Germinal center (tissue), 1 donor: ENCODE measurements at places on chromosomes 5 and 9.

- no peak for DNase-seq
Observed at GRCh38 chr5:77292026-77292757, 81.7 kb downstream of the PDE8B start.

GRCh38 chr5:69528035-69528434 lies 32.0 kb upstream of the GTF2H2C start:
- DNase-seq: no peak

GRCh38 chr5:180070756-180071530 lies 616 bp downstream of the RNF130 start:
- DNase-seq: no peak

DNA sequence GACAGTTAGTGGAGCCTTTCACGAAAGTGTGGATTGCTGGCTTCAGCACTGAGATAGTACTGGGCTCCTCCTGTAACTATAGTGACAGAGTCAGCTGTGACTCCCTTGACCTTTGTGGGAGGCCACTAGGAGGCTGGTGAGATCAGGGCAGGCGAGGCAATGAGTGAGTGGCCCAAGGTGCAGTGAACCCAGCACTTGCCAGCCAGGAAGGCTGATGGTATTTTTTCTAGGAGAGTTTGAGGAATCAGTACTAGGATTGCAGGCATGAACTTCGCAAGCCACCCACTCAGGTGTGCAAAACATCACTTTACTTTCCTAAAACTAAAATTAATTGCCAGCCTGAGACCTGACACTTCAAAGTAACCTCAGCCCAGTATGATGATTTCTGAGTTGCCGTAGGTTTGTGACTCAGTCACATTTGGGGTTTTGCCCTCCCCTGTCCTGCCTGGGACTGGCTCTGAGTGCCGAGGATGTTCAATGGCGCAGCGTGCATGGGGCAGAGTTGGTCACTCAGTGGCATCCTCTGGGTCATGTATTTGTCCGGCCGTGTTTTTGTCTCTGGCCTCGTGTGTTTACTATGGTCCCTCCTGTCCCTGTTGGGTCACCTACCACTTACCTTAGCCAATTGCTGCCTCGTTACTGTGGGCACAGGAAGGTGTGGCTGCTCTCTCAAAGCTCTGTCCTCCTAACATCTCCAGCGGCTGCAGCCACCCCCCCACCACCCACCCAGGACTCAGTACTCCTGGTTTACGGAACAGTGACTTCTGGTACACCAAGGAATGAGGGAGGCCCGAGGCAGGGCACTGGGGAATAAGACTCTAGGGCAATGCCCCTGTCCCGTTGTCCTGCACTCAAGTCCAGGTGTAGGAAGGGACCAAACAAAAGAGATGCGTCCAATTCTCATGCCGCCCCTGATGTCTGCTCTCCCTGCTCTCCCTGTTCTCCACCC lies 67.2 kb downstream of the IL31RA start:
- DNase-seq: no peak

DNA sequence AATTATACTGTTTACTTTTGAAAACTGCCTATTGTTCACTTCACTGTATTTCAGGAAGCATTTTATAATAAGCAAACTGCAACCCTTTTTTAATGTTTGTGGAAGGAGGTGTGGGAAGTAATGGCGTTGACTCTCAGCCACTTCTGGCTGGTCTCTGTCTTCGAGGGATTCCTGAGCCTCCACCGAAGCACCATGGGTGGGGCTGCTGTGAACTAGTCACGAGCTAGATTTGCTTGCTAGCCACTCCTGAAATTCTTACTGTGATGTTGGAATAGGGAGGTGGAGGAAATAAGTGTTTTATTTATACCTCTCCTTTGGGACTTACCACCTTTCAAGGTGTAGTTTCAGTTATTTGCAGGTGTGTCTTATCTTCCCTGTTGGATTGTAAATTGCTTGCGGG lies 26.8 kb downstream of the PIP5K1B start:
- no peak for DNase-seq

GRCh38 chr9:13013991-13014883 lies 239.4 kb downstream of the LURAP1L start:
- no peak for DNase-seq

GRCh38 chr5:111697881-111698757 lies 58.9 kb downstream of the NREP start:
- no peak for DNase-seq

- no peak for DNase-seq
Observed at GRCh38 chr5:169290895-169291294, 10.0 kb downstream of the SLIT3 start.

- no peak for DNase-seq
Observed at GRCh38 chr5:54792611-54793404, 192.6 kb downstream of the ESM1 start.

DNA sequence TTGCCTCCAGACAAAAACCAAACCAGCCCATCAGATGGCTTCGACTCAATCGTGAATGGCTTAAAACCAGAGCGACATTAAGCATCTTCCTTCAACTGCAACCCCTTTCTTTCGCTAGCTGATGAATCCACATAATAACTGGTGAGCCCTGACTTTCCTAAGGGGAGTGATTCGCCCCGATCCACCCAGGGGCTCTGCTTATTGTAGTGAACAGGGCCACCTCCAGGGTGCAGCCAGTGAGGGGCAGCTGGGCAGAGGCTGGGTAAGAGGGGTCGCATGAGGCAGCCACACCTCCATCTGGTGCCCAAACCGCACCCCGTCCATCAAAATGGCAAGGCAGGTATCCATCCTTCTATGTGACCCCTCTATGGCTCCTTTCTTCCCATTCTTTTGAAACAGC lies 38.0 kb downstream of the SLC35D2 start:
- DNase-seq: no peak

DNA sequence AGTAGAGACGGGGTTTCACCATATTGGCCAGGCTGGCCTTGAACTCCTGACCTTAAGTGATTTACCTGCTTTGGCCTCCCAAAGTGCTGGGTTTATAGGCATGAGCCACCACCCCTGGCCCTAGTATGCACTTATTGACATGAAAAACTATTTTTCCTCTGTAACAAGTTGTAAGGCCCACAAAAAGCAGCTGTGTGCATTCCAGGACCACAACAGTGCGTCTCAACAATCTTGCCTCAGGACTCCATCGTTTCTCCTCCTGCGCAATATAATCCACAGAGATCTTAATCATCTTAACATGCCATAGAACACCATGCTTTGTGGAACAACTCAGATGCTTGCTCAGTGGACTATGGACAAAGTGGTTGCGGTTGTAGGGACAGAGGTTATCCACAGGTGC lies 10.2 kb downstream of the OR2V1 start:
- no peak for DNase-seq

GRCh38 chr5:148353634-148354033 lies 18.3 kb downstream of the SPINK9 start:
- DNase-seq: no peak

DNA sequence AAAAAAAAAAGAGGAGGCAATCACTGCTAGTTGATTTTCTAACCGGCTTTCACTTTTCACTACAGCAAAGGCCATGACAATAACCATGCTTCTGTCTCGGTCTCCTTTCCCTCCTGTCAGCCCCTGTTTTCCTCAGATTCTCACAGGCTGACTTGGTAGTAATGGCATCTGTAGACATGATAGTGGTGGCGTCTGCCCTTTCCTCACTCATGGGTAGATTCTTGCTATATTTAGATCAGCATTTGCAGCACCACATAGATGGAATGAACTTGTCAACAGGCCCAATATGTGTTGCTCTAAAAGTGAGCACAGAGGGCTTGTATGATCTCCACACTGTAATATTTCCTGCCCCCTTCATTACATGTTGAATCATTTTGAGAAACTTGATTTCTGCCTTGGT lies 120.3 kb upstream of the FTMT start:
- DNase-seq: no peak

DNA sequence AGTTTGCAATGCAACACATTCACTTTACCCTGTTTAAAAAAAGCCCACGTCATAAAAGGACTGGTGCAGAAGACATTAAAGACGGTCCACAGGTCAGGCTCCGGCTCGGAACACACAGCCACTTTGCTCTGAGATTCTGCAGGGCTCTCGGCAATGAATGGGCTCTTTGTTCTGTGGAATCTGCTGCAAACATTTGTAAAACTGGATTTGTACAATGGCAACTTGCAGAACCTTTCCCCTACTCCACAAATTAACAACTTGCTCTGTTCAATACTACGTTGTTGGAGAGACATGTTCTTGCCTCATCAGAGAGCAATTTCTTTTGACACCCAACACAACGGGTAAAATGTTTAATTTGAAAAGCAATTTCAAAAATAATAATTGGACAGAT lies 13.0 kb upstream of the NR5A1 start:
- DNase-seq: no peak

GRCh38 chr9:85700330-85700729 lies 41.4 kb downstream of the AGTPBP1 start:
- no peak for DNase-seq

DNA sequence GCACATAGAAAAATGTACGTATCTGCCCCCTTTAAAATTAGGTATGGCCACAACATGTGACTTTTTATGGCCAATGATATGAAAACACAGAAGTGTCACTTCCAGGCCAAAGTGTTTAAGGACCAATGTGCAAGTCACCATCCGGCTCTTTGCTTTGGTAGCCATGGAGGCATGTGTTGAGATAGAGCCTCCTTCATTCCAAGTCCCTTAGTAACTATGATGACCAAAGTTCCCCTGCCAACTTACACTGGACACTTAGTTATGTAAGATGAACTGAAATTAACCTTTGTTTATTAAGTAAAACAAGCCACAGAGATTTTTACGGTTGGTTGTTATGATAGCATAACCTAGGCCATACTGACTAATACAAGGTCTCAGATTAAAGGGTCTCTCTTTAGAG lies 51.0 kb downstream of the FBN2 start:
- no peak for DNase-seq

- no peak for DNase-seq
Observed at GRCh38 chr9:88663771-88664419, 128.9 kb downstream of the NXNL2 start.

DNA sequence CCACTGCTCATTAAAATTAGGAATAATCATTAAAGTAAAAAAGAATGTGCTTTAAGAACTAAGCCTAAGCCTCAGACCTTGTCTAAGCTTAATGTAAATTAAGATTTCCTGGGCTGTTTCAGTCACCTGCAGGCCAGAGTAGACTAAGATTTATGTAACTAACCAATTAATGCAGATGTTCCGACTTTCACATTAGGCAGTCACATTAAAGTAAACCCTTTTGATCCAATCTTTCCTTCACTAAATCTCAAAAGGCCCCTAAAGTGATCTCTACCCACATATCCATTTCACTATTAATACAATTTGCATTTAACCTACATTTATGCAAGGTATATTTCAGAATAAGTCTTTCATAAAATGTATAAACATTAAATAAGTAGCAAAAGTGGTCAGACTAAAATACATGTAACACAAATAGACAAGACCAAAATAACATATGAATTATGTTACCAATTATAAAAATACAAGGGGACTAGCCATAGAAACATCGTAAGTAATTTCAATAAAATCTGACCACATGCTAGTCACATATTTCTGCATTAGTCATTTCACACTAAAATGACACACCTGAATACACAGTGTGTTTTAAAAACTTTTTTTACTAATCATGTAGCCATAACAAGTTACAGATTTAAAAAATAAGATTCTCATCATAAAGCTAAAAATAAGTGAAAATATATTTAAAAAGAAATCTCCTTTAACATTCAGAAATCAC lies 7.7 kb downstream of the NR3C1 start:
- DNase-seq: no peak

DNA sequence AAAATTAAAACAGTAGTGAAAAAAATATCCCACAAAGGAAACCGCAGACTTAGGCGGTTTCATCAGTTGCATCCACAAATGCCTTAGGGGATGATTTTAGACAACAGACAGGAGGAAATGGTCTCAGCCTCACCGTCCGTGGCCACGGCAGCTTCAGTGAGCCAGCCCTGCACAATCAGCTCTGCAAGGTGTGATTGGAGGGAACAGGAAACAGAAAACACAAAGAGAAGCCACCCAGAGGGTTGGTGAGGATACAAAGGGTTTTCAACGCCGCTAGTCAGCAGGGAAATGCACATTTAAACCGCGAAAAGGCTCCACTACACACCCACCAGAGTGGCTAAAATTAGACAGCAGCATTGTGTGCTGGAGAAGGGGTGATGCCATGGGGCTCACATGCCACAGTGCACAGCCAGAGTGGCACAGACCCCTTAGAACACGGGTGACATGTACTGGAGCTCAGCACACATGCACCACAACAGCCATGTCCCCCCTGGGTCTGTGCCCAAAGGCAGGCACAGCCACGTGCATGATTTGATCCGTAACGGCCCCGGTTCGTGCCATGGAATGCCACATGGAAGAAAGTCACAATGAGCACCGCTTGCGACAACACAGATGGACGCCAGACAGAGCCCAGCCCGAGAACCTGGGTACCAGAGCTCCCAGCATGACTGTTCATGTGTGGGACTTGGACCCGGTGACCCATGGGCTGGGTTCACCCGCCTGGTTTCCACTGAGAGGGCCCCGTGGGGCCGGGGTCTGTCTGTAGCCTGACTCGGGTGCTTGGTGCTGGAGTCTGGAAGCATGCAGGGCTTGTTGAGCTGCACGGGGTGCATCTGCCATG lies 18.3 kb upstream of the TERT start:
- peak; percentile 48 for DNase-seq

- no peak for DNase-seq
Observed at GRCh38 chr5:58405175-58405574, 54.7 kb downstream of the PLK2 start.

GRCh38 chr9:110668570-110669167 lies at the start of gene MUSK:
TSS of gene MUSK (plus strand) at chr9:110668791. CDS start at chr9:110668905, 114 bp downstream.
- no peak for DNase-seq

DNA sequence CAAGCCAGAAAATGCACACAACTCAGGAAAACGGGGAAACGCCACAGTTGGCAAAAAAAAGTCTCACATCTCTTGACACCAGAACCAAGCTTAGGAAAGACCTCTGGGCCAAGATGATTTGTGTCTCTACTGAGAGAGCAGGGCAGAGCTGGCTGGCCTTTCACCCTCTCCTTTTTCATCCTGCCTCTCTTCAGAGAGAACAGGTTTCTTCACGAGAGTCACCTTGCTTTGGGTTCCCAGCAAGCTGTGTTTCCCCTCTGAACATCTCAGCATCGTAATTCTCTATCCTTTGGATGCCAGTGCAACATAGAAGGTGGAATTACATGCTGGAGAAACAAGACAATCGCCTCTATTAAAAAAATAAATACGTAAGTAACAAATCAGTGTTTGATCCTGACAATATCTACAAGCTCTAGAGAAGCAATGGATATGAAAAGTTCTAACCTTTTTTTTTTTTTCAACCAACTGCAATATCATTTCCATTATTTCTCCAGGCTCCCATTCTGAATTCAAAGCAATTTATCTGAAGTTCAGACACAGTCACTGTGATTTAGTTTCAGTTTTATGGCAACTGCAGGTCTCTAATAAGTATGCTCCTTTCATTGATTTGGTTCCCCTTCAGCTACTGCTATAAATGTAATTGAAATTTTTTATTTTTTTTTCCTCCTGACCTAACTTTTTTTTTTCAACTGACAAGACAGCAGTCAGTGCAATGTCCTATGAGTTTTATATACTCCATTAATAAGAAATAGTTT lies 708.6 kb downstream of the DTWD2 start:
- no peak for DNase-seq

DNA sequence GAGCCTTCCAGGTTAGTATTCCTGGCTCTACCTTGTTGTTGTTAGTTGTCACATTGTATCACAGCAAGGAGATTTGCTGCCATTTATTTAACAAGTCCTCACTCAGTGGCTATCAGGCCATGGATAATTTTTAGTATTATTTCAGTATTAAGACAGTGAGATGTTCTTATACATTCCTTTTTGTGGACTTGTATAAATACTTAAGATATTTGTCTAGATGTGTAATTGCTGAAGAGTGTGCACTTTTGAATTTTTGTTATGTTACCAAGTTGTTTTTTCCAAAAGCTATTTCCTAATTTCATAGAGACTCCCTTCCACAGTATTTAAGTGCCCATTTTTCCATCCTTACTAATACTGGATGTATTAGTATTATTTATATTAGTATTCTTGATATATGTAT lies 22.0 kb downstream of the SLC36A1 start:
- no peak for DNase-seq
